ENCODE measurements at places on chromosomes 1 and 21.

GRCh38 chr1:1430114-1430982 lies 5.1 kb upstream of the VWA1 start:
- DNase-seq = no peak

GRCh38 chr1:63665824-63666223 lies 72.6 kb downstream of the PGM1 start:
- DNase-seq = no peak

DNA sequence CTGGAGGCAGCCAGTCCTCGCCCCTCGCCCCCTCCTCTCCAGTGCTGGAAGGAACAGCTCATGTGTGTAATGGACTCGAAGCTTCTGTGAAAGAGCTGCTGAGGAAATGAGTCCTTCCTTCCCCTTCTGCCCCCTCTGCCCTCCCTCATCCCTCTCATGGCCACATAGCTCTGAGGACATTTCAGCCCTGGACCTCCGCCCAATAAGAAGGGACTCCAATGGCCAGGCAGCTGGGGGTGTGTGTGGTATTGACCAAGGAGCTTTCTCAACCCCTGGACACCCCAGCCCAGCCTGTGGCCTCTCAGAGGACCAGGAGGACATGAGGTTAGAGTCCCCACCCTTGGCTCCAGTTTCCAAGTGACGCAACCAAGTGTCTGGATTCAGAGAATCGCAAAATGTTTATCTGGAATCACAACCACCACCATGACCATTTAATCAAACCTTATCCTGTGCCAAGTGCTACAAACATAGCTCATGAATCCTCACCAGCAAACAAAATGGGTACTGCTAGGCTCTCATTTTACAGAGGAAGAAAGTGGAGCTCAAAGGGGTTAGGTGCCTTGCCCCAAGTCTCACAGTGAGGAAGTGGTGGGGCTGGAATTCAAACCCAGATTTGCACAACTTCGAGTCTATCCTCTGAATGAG lies 47.8 kb upstream of the ECE1 start:
- no peak for DNase-seq

DNA sequence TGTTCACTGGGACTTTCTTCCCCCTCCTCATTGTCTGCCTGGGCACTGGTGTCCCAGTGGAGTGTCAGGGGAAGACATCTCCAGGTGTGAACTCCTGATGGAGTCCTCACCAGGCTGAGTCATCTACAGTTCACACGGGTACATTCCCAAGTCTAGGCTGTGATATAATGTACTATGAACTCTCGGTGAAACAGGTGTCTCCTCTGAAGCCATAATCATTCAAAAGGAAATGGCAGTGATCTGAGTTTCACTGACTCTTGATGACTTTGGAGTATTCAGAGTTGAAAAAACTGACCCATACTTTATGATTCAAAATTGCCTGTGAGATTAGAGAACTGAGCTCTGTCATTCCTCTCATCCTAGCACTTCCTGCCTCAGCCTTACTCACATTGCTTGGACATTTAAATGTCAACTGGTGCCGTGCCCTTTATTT lies 9.1 kb downstream of the LAMC2 start:
- no peak for DNase-seq

- no peak for DNase-seq
Measured at GRCh38 chr1:167474191-167474641, 44.1 kb downstream of the CD247 start.

DNA sequence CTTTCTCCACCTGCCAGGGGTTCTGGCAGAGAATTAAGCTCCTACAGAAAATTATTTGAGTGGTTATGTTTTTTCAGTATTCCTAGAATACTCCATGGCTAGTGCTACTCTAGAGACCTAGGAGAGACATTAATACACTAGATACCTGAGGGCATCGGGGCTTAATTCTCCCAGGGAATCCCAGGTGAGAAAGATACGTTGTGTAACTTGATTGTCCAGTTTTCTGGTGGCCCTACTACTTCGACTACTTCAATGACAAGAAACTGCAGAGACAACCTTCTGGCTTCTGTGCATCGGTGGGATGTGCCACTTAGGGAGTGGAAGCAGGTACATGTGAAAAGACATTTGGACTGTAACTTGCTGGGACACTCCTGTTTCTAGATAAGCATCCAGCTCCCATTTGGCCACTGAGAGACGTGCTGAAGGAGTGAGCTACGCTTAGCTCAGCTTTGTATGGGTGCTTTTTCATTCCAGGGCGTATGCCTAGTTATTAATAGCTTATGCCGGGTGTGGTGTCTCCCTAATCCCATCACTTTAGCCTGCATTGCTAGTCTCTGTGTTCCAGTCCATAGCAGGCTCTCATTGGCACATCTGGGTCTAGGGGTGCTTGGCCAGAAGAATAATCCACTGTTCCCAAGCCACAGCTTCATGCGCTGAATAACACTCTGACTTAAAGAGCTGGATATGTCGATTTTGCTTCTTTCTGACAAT lies 300.7 kb downstream of the SIPA1L2 start:
- DNase-seq = no peak

DNA sequence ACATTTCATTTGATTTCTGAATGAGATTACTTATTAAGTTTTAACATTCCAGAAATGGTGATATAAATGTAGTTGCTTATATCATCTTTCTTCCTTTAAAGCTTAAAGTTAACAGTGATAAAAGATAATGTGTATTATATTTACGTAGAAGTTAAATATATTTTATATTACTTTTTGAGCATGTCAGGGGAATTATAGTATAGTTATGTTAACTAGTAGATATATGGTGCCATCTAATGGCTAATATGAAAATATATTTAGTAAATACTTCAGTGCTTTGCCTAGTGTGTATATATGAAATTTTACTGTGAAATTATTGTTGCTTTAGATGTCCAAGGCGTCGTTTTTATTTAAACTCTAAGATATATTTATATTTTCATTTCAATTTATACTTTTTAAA lies 51.5 kb downstream of the SYT14 start:
- DNase-seq = no peak

- DNase-seq = no peak
Measured at GRCh38 chr1:240612811-240613210, 856 bp upstream of the GREM2 start.

DNA sequence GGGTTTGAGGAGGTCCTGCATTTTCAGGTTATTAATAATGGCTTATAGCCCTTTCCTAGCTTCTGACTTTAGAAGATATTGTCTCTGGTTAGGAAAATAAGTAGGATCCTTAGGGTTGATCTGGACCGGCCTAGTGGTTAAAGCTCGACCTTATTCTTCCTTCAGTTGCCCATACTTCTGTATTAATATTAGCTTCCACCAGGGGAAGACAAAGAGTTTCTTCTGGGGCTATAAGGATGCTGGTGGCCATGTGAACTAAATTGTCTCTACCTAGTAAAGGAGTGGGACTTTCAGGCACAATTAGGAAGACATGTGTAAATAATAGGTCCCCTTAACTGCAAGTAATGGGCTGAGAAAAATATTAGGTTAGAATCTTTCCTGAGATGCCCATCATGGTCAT lies 20.6 kb upstream of the FCGR2A start:
- no peak for DNase-seq

DNA sequence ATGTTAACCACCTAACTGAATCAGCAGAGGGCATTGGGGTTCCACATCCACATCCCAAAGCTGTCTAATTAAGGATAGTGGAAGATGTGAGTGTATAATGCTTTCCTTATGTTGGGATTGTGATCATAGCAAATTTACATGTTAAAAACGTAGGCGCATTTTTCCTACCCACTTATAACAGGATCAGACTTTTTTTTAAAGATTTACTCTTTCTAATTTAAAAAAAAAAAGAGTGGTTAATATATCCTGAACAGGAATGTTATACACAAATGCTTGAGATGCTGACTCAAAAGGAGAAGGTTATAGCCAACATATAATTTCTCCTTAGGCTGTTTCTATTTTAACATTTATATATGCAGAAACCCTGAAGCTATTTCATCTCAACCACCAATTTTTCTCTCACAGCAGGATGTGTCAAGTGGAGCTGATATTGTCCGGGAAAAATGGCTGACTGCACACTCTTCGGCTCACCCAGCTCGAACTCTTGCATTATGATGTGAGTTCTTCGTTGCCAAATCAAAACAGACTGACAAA lies 40.3 kb downstream of the RGS5 start:
- no peak for DNase-seq

DNA sequence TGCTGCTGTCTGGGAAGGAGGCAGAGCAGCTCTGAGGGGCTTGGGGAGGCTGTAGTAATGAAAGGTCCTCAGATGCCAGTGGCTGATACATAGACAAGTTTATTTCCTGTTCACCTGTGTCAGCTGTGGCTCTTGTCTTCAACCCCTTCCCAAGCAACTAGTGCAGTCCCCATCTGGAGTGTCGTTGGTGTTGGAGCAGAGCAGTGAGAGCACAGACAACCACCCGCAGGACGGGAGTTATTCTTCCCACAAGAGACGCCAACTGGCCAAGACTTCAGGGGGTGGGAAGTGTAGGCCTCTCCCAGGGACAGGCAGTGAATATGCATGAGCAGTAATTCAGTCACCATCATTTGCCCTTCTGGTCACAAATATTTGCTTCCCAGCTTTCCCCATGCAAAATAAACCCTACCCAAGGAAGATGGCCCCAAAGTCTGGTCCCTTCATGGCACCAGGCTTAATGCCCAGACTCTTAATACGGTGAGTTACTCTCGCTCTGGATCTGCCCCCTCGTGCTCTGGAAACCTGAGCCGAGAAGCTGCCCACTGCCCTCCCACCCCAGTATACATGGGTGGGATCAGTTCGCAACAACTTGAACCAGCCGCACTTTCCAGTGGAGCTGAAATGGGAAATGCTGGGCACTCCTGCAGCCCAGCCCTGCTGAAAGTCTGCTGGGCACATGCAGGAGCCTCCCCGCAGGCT lies 153.5 kb upstream of the COL6A1 start:
- DNase-seq = no peak

- no peak for DNase-seq
Measured at GRCh38 chr1:76826072-76826845, 41.0 kb upstream of the ST6GALNAC5 start.

- DNase-seq = no peak
Measured at GRCh38 chr21:27320868-27321267, 354.0 kb upstream of the ADAMTS5 start.

- no peak for DNase-seq
Measured at GRCh38 chr1:228778961-228779360, 43.7 kb downstream of the RHOU start.

DNA sequence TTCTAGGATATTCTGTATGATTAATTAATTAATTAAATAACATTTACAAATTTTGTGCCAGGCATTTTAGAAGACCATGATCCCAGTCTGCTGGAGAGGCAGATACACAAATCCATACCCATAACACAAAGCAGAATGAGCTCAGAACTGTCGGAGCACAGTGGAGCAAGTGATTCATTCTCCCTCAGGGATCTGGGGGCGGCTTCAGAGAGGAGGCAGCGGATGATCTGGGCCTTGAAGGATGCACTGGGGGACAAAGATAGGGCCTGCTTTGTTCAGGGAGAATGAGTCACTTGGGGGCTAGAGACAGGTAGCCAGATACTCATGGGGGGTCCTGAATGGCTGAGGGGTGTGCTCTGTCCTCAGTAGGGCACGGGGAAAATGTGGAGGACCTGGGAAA lies 50.9 kb upstream of the TRABD2B start:
- DNase-seq = no peak

- no peak for DNase-seq
Measured at GRCh38 chr1:11471473-11471872, 7.5 kb upstream of the DISP3 start.

DNA sequence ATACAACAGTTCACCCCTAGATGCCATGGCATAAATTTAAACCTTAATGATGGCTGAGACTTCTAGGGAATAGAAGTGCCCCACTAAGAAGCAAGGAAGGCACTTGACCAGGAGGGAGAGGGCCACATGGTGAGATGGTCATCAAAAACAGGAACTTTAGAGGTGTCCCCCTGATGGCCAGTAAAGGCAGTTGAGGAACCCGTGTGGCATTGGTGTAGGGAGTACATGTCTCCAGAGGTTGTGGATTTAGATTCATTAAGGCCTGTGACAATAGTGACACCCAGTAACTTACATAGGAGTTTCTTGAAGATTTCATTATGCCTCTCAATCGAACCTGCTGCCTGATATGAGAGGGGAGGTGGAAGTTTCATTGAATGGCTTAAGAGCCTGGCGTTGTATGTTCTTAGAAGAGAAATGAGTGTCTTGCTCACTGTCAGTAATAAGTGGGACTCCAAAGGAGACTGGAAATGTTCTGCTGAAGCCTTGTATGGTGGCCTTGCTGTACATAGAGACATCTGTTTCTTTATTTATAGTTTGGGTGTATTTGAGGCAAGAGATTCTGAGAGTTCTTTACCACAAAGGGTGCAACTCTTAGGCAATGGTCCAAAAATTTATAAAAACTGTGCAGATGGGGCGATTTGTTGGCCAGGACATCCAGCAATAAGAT lies 27.9 kb downstream of the EDARADD start:
- DNase-seq = no peak

- no peak for DNase-seq
Measured at GRCh38 chr1:227917081-227917950, 30.4 kb downstream of the WNT9A start.

DNA sequence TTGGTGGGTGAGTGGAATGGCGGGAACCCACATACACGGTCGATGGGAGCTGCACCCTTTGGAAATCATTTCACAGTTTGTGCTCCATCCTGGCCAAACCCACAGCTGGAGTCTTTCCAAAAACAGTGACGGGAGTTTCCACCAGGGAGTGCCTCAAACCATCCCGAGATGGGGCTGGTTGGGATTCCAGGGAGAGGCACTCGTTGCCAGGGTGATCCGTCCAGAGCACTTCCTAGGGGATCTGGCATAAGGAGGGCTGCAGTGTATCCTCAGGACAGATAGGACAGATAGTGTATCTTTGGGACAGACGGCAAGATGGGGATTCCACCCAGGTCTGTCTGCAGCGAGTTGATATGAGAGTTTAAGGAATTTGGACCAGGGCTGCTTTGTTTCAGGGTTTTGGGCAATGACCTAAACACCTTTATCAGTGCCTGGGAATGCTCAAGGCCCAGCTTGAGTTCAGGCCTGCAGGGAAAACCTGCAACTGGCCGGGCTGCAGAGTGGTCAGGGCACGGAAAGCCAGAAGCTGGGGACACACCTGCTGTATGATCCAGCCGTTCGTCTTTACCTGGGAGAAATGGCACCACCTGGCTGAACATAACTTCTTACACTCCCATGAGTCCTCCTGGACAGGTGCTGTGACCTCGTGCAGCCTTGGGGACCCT lies 3.4 kb upstream of the POFUT2 start:
- no peak for DNase-seq

- no peak for DNase-seq
Measured at GRCh38 chr1:114558544-114558943, 22.9 kb downstream of the BCAS2 start.

- no peak for DNase-seq
Measured at GRCh38 chr1:241012708-241013340, 344.2 kb downstream of the RGS7 start.

GRCh38 chr21:42157606-42158310 lies 61.2 kb upstream of the ABCG1 start:
- no peak for DNase-seq

DNA sequence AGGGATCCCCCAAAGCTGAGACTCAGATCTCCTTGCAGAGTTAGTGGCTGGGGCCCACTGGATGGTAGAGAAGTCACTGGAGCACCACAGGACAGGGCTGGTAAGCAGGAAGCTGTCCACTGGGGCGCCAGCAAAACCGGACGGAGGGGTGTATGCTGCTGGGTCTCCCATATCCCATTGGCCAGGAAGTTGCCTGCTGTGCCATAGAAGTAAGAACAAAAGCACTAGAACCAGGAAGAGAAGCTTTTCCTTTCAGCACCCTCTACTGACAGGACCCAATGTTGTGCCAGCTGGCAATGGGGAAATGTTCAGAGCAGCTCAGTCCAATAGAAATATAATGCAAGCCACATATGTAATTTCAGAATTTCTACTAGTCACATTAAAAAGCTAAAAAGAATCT lies 146.6 kb downstream of the SPATA46 start:
- no peak for DNase-seq
